Cortex of kidney (tissue), 1 donor: ENCODE measurements at places on chromosomes 3 and 15.

DNA sequence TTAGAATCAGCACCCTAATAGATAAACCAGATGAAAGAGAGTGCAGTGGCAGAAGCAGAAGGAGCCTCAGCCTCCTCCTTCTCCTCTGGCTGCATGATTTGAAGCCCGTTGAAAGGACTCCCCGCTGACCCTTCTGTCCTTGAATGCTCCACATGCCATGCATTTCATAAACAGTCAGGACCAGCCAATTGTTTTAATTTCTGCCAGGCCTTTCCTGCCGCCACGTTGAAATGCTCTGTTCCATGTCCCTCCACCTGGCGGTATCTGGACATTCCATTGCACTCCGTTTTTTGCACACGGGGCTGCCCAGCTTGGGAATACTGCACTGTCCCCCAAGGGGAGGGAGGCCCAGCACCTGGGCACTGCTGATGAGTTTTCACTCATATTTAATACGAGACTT is 35.2 kb upstream of the GLCE start:
- no peak for DNase-seq

DNA sequence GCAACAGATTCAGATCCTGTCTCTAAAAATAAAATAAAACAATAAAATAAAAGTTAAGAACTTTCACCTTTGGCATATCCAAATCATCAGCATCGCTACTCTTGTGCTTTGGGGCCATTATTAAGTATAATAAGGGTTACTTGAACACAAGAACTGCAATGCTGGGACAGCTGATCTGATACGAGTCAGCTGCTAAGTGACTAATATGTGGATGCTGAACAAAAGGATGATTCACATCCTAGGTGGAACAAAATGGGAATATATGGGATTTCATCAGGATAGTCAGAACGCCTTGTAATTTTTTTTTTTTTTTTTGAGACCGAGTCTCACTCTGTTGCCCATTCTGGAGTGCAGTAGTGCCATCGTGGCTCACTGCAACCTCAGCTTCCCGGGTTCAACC is 29.7 kb downstream of the BUB1B start:
- no peak for DNase-seq

GRCh38 chr3:29919571-29919970 is 638.7 kb downstream of the RBMS3 start:
- DNase-seq: no peak

DNA sequence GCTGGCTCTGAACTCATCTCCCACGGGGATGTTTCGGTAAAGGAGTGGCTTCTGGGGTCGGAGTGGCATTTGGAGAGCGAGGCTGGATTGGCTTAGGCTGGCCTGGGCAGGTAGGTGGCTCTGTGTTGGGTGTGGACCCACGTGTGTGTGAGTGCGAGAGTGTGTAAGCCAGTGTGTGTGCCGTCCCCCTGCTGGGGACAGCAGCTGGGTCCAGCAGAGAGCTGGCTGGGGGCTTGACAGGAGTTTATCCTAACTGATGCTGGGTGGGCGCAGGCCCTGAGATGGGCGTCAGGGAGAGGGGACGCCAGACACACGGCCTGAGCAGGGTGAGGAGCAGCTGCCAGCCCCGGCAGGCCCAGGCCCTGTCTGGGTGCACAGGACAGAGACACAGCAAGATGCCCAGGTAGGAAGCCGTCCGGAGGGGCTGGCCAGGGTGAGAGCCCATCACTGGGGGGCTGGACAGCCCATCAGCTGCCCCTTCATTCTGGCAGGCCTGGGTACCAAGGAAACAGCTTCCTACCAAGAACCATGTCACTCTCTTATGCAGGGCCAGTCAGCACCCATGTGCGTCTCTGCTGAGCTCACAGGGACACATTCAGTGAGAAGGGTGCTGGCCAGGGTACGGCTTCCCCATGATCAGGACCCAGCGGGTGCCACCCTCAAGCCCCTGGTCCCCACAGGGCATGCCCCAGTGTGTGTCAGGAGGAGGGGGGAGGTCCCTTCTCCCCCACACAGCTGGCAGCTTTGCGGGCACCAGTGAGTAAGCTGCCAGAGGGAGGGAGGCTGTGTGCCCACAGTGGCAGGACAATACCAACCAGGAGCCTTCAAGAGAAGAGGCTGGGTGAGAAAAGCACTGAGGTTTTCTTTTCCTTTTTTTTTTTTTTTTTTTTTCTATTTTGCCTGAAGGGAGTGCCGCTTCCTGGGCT is 1.1 kb downstream of the PAK6 start:
- DNase-seq: no peak

DNA sequence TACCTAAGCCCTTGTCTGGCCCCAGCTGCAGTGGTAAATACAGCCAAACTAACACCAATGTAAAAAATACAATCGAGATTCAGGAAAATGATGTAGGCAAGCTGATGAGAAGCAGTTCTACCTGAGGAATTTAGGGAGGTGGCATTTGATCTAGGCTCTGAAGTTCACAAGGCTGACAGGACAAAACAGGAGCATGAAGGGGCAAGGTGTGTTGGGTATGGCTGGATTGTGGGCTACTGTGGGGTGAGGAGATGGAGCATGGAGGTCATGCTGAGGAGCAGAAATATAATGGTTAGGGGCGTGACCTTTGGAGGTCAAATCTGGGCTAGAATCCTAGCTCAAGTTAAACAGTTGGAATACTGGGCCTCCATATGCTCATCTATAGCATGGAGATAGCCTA is 6.5 kb downstream of the NDUFB4 start:
- DNase-seq: no peak
